ENCODE measurements at places on chromosomes 3 and 15.
A peak's percentile ranks its signal among the peaks of the same experiment; 100 is the strongest.

DNA sequence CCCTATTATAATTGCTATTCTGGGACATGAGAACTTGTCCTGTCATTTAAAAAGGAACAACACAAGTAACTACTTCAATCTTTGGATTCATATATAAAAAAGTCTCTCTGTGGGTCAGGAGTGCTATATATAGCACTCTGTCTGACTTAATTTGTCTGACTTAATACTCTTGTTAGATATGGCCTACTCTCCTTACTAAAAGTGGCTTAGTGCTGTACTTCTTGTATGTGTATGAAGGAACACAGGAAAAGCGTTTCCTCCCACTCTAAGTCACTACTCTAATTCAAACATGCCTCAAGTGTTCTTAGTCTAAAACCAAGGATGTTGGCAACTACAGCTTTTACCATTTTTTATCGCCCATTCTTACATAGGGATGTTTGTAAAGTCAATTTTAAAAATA, 255.2 kb upstream of the ROBO1 start:
- DNase-seq, result no peak

- no peak for DNase-seq
Observed at GRCh38 chr3:30657914-30658313, 51.5 kb downstream of the TGFBR2 start.

GRCh38 chr3:126817781-126818180, 113.7 kb downstream of the CHCHD6 start:
- DNase-seq, result no peak

DNA sequence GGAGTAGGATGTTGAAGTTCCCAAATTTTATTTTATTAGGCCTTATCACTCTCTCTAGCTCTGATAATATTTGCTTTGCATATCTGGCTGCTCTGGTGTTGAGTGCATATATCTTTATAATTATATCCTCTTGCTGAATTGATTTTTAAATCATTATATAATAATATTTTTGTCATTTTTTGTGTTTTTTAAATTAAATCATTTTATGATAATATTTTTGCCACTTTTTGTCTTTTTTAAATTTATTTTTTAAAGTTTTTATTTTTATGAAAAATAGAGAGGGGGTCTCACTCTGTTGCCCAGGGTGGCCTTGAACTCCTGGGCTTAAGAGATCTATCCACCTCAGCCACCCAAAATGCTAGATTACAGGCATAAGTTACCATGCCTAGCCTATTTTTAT, 34.5 kb upstream of the OTOL1 start:
- no peak for DNase-seq

DNA sequence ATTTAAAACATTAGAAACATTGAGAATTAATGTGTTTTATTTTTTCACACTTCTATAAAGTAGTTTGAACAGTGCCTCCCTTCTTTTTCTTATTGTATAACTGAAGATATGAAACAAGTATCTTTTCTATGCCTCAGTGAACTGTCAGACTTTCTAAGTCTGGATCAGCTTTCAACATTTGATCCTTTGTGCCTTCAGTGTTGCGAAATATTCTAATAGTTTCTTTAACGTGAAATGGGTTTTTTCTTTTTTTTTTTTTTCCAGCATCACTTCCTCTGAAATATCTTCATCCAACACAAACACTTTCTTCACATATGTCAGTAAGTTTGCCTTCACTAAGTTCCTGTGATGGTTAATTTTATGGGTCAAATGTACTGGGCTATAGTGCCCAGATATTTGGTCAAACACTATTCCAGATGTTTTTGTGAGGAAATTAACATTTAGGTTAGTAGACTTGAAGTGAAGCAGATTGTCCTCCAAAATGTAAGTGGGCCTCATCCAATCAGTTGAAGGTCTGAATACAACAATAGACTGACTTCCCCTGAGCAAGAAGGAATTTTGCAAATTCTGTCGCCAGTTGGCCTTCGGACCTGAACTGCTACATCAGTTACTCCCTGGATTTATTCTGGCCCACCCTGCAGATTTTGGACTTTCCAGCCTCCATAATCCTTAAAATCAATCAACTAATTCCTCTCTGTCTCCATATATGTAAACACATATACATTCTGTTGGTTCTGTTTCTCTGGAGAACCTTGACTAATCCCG, 6.4 kb upstream of the CPOX start:
- no peak for DNase-seq

DNA sequence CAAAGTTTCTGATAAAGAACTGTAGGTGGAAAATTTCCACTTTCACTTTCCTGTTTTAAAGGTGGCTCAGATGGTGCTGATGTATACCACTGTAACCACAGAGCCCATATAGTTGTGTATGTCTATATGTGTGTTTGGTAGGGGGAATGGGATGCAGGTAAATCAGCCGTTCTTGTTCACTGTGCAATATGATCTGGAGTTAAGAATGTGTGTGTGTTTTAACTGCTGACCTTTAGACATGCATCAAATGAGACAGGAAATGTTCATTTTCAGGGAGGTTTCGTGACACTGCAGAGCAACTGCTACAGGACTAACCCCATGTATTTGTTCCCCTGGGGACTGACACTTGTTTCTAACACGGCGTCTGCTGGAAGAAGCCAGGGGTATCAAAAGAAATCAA, 180.5 kb downstream of the TAFA4 start:
- DNase-seq, result no peak

DNA sequence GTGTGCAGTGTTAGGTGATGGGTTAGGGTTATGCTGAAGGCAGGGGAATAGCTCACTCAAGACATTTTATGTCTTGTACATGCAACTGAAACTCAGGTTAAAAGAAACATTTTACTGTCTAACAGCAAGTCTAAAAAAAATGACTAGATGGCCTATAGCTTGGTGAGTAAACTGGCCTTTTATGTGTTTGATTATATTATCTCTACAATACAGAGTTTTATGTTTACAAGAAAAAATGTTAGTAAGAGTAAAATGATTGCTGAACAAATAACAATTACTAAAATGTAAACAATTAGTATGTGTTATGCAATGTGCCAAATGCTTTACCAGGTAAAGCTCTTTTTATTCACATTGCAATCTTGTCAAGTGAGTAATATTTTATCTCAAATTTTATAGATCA, 1039.6 kb downstream of the ROBO2 start:
- DNase-seq, result no peak

DNA sequence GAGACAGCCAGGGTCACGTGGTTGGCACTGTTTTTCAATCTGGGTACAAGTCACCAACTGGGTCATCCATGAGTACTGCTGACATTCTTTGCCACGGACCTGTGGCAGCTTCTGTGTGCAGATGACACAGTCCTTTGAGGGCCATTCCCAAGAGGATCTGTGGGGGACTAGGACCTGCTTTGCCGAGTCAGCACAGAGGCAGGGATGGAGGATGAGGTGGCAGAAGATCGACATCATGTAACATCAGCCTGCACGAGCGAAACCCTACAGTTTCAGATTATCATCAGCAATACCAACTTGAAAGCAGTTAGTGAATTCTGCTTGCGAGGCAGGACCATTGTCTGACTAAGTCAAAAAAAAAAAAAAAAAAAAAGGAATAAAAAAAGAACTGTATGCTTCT, 227.7 kb downstream of the FOXP1 start:
- no peak for DNase-seq

DNA sequence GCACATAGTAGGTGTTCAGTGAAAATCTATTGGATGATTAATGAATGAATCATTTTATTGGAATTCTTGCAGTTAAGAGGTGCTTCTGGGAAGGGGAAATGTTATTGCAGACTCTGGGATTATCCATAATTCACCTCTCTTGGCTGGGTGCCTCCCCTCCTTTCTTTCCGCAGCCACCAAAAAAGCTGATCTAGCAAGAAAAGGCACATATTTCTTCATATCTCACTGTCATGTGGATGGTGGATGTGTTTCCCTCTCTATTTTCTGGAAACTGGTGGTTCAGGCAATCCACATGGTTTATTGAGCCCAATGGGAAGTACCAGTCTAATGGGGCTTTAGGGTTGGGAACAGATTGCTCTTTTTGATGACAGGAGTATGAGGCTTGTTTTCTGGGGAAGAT, 151.1 kb upstream of the ROPN1 start:
- no peak for DNase-seq

GRCh38 chr3:194089357-194090177, 46.4 kb upstream of the HES1 start:
- peak; percentile 71 for DNase-seq

DNA sequence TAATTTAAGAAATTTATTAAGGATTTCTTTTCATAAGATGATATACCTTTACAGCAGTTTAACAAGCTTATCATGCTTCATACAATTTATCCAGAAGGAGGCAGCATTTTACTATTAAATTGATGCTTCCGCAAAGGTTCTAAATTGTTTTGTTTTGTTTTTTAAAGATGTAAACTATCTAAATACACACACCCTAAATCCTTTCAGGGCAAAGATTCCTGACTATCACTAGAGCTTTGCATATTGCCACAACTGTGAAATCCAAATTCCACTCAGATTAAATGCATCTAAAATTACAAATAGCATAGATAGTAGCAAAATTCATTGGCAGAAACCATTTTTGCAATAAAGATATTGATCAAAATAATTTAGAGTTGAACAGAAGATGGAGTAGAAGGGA, 44.5 kb upstream of the CCNL1 start:
- no peak for DNase-seq

DNA sequence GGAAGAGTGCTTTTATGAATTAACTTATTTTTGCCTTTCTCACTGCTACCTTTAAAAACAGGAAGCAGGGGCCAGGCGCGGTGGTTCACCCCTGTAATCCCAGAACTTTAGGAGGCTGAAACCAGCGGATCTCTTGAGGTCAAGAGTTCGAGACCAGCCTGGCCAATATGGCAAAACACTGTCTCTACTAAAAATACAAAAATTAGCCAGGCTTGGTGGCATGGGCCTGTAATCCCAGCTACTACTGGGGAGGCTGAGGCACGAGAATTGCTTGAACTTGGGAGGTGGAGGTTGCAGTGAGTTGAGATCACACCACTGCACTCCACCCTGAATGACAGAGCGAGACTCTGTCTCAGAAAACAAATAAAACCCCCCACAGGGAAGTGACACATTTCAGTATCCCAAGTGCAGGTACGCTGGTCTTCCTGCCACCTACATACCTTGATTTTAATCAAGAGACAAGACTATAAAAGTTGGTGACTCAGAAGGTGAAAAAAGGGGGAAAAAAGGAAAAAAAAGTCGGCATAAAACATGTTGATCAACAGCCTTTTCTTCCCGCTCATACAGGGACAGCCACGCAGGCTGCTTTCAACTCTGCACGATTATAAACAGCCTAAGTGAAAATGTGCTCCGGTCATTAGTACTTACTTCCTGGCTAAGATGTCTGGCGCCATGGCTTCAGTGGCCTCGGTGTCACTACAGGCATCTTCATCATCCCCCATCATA, 18.8 kb downstream of the PPP1R2 start:
- no peak for DNase-seq

DNA sequence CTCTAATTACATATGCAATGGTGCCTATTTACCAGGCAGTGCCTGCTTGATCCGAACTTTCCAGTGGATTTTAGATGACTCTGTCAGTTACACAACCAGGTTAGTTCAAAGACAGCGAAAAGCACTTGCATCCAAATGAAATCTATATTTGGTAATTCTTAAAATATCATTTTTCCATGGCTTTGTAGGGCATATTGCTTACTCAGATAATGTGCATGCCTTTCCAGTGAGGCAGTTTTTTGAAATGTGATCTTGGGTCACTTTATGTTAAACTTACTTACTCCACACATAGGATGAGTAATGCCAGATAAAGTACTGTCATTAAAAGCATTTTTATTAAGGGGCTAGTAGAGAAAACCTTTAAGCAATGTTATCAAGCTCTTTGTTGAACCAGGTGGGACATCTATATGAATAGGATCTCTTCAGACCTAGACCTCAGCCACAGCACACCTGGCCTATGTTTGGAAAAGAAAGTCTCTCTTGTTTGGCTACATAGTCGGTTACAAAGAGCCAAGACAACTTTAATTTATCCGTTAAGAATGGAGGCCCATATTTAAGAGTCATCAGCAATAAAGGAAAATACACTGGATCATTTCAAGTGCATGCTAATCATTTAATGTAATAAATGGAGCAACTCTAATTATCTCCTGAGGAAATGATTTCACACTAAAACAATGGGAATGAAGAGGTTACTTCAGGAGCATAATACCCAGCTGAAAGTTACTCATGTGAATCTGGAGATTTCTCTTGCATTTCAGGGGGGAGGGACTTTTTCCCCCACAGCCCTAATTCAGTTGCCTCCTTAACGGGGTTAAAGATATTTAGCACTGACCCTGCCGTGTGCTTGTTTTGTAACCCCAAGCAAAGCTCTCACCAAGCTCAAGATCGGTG, 56.3 kb upstream of the TMCO5A start:
- no peak for DNase-seq

Data from heart left ventricle (tissue), 16 donors.